ENCODE measurements at places on chromosomes 5 and 9. TPM values are rescaled to one million over a fixed set of nuclear protein-coding genes. Genes with fewer than 3 reads are reported as not detected.

Gene MAMDC2
- 134 TPM for total RNA-seq

Gene KLHL3
- total RNA-seq: 4.7 TPM

Gene PIP5K1B
- total RNA-seq: 1.1 TPM

Gene EFCAB9
- total RNA-seq: not detected

Gene RMND5B
- total RNA-seq: 38.4 TPM

Gene PCDHGA3
- total RNA-seq: 3.0 TPM

Gene RUSC2
- 55.6 TPM for total RNA-seq

Gene PITX1
- 112 TPM for total RNA-seq

Gene CFAP90
- 0.54 TPM for total RNA-seq

DNA sequence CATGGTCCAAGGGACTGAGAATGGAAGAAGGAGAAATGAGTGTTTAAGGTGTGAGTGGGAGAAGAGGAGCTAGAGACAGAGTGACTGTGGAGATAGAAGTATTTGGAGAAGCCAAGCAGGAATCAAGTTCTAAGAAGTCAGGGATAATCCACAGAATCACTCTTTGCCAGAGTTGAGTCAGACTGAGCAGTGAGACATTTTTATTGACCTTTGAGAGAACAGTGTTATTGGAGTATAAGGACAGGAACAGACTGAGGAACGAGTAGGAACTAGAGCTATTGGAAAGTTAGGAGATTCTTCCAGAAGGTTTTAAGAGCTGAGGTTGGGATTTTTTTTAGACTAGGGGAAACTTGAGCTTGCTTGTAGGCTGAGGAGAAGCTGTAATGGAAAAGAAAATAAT lies 37.2 kb downstream of the RCL1 start:
- no peak for ATAC-seq
- no peaks in the 10 kb centered on the region for H3K36me3 ChIP-seq
- H3K27me3 ChIP-seq: no peaks in the 10 kb centered on the region
- H3K4me3 ChIP-seq: no peak overlapping the region
- H3K4me1 ChIP-seq: no peaks in the 10 kb centered on the region

DNA sequence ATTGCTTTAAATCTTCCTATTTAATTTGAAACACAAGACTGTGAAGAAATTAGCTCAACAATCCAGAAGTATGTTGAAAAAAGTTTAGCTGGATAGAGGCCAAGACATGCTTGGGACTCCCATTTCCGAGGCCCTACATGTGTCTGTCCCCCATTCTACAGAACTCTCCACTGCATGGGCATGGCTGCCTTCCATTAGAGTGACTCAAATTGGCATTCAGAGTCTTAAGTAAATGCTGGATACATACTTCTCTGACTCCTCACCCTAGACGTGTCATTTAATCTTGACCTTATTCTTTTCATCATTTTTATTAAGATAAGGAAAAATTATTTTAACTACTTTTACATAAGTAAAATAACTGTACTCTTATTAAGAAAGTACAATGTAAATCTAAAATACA lies 530.4 kb upstream of the CDH9 start:
- no peaks in the 10 kb centered on the region for H3K27me3 ChIP-seq
- H3K4me1 ChIP-seq: no peaks in the 10 kb centered on the region
- no peak overlapping the region for H3K4me3 ChIP-seq
- H3K36me3 ChIP-seq: no peaks in the 10 kb centered on the region
- ATAC-seq: no peak
- H3K27ac ChIP-seq: no peak overlapping the region

DNA sequence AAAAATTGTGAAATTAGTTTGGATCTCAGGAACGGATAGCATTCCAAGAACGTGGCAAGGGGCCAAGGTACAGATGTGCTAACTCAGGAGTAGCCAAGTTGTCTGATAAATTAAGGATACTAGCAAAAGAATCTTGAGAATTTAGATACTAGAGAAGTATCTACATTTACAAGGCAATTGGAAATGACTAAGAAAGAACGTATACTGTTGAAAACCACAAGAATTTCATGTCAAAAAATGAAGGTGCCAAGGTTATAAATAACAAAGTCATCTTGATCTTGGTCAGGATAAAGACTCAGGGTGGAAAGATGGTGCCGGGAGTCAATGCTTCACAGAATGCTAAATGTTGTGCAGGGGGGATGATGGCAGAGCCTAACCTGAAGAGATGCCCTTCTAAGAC lies 19.2 kb downstream of the CAPSL start:
- H3K4me3 ChIP-seq: no peak overlapping the region
- no peaks in the 10 kb centered on the region for H3K36me3 ChIP-seq
- H3K4me1 ChIP-seq: no peaks in the 10 kb centered on the region

DNA sequence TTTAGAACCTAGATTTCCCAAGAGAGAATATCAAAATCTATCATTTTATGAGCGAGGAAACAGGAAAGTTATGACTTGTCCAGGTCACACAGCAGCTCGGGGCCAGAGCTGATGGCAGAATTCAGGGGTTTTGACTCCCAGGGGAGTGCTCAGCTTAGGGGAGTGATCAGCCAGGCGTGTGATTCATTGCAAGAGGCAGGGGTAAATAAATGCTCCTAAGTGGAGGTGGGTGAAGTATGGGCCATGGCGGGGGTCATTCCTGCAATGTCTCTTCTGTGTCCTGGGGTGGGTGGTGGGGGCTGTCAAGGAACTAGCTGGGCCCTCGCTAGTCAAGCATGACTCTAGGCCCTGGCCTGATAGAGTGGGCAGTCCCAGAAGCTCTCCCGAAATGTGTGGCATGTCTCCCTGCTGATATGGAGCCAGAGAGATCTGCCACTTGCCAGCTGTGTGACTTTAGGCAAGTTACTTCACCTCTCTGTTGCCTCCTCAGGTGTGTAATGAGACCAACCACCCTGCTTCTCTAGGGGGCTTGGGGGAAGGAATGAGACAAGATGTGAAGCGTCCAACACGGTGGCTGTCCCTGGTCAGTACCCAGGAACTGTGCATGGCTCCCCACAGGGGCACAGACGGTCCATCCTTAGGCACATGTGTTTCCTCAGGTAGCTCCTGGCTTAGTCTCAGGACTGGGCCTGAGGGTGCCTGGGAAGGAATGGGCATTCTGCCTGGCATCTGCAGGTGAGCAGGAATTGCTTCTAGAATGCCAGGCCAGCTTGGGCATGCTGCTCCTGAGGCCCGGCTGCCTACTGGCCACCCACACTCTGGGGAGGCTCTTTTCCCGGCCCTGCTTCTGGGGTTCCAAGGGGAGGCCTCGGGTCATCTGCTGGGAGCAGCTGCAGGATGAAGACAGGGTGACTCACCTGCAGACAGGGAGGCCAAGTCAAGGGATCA lies 36.5 kb upstream of the SH3PXD2B start:
- H3K4me3 ChIP-seq: no peak overlapping the region
- peaks cover 8% of the 10 kb centered on the region for H3K4me1 ChIP-seq
- H3K36me3 ChIP-seq: no peaks in the 10 kb centered on the region
- no peak overlapping the region for H3K27ac ChIP-seq
- no peaks in the 10 kb centered on the region for H3K27me3 ChIP-seq
- no peak for ATAC-seq

DNA sequence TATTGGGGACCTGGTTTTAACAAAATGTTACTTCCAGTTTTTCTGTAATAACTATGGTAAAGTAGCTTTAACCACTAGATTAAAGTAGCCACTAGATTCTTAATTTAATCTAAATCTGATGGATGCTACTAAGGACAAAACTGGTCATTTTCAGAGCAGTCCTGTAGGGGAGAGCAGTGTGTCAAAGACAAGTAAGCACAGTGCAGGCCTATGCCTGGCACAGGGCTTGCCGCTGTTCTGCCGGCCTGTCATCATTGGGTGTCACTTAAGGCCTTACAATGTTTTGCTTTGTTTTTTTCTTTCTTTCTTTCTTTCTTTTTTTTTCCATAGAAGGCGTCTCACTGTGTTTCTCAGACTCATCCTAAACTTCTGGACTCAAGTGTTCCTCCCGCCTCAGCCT lies 53.0 kb upstream of the NXNL2 start:
- ATAC-seq: no peak
- no peaks in the 10 kb centered on the region for H3K27me3 ChIP-seq
- H3K4me1 ChIP-seq: peaks cover 1% of the 10 kb centered on the region
- H3K4me3 ChIP-seq: no peak overlapping the region

- H3K27ac ChIP-seq: no peak overlapping the region
- H3K36me3 ChIP-seq: no peaks in the 10 kb centered on the region
- H3K27me3 ChIP-seq: no peaks in the 10 kb centered on the region
These were observed 335.9 kb downstream of the MSX2 start for GRCh38 chr5:175060257-175060656.

DNA sequence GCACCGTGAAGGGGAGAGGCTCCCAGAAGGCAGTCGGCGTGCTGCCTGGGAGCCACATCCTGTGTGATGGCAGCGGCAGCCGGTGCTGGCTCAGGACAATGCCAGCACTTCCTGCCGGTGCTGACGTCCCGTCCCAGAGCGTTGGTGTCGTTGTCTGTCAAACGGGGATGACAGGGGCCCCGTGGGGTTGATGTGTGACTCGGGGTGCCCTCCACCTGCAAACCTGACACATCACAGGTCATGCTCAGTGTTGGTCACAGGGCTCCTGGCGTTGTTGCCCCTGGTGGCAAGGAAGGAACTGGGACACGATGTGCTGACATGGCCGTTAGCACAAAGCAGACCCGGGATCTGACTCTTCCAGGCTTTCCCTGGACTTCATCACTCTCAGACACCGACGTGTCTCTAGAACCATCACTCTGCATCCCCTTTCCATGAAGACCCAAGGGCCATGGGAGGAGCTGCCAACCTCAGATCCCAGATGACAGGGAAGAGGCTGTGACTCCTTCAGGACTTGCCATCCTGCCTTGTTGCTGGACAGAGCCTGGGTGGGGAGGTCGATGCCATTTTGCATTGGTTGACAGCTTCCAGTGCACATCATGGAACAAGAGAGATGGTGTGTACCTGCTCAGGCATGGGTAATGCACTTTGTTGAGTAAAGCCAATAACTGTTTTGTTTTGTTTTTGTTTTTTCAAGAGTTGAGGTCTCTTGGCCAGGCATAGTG lies 21.5 kb downstream of the PLPP7 start:
- H3K27me3 ChIP-seq: peaks cover 9% of the 10 kb centered on the region
- H3K27ac ChIP-seq: no peak overlapping the region

- no peak overlapping the region for H3K27ac ChIP-seq
- no peaks in the 10 kb centered on the region for H3K4me1 ChIP-seq
- no peak for ATAC-seq
- no peaks in the 10 kb centered on the region for H3K27me3 ChIP-seq
- no peak overlapping the region for H3K4me3 ChIP-seq
These were observed 15.8 kb upstream of the NIPAL4 start for GRCh38 chr5:157444224-157444623.

- H3K4me1 ChIP-seq: peaks cover 11% of the 10 kb centered on the region
- H3K36me3 ChIP-seq: no peaks in the 10 kb centered on the region
- no peak for ATAC-seq
- peak overlapping the region; percentile 58 for H3K27ac ChIP-seq
- peaks cover 17% of the 10 kb centered on the region for H3K27me3 ChIP-seq
- no peak overlapping the region for H3K4me3 ChIP-seq
These were observed 42.5 kb upstream of the EXOC3 start for GRCh38 chr5:400282-401145.

DNA sequence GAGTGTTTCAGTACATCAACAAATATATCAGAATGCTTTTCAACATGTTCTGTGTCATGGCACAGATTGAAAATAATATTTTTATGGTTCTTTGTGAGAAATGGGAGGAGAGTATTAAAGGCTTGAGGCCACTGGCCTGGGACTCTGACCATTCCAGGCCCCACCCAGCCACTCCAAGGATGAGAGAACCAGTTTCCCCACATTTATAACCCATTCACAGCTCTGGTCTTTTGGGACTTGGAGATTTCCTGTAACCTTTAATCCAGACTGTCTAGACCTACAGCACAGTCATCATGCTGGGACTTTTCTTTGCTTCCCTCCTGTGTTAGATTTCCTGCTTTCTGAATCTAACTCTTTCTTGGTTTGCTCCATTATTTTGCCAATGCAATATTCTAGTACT lies 389.6 kb downstream of the KIAA0825 start:
- peak; percentile 36 for ATAC-seq
- no peak overlapping the region for H3K4me3 ChIP-seq
- H3K36me3 ChIP-seq: no peaks in the 10 kb centered on the region
- no peaks in the 10 kb centered on the region for H3K27me3 ChIP-seq
- H3K4me1 ChIP-seq: no peaks in the 10 kb centered on the region

GRCh38 chr5:25544652-25545249 lies 900.0 kb upstream of the CDH10 start:
- ATAC-seq: no peak
- H3K27me3 ChIP-seq: no peaks in the 10 kb centered on the region
- H3K36me3 ChIP-seq: no peaks in the 10 kb centered on the region
- H3K4me3 ChIP-seq: no peak overlapping the region
- no peak overlapping the region for H3K27ac ChIP-seq
- no peaks in the 10 kb centered on the region for H3K4me1 ChIP-seq

DNA sequence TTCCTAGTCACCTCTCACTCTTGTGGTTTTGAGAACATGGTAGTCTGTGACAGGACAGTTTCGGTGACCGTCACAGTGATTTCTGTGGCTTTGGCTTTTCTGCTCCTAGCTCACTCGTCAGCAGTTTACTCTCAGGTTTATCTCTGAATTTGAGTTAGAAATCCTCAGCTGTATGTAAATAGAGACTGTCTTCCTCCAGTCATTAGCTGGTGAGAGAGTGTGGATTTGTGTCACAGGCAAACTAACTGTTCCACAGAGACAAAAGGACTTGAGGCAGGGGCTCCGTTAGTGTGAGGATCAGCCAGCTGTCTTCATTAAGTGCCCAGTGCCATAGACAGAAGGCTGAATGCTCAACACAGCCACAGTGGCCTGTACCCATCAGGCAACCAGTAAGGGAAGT lies 131.4 kb downstream of the CD180 start:
- H3K27ac ChIP-seq: no peak overlapping the region
- no peak for ATAC-seq
- H3K36me3 ChIP-seq: peaks cover 6% of the 10 kb centered on the region
- no peak overlapping the region for H3K4me3 ChIP-seq

DNA sequence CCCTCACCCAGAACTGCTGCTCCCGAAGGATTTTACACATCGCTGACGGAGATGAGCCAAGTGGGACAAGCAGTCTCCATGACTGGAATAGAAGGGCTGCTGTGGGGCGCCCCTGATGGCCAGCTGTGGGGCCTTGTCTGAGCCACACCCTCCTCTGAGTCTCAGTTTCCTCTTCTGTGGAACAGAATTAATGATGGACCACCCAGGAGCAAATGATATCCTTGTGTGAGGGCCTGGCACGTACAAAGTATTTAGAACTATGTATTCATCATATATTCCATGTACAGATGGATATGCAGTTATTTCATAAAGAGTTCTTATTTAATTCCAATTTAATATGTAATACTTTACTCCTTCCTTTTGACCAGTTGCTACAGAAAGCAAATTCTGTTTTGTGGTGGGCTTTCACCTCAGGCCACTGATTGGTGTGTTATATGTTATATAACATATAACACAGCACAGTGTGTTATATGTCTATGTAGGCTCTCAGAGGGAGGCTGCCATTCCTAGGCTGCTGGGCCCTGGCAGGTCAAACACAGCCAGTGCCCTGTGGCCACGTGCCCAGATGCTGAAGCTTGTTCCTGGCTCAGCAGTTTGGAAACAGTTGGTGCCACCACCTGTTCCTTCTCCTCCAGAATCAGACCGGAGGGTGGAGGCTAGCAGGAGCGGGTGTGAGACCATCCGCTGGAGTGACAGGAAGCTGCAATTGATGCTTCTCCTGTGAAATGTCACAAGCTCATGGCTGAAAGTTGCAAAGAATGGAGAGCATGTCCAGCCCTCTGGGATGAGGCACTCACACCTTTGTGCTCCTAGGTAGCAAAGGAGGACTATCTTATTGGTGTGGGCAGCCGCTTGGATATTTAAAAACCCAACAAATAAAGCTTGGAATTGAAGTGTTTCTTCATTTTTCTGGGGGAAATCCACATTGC lies 4.4 kb upstream of the FGD3 start:
- no peaks in the 10 kb centered on the region for H3K36me3 ChIP-seq
- peaks cover 23% of the 10 kb centered on the region for H3K27me3 ChIP-seq
